ENCODE measurements at places on chromosomes 12 and 14.

GRCh38 chr12:108468196-108468968, 46.7 kb upstream of the FICD start:
- DNase-seq = no peak

- DNase-seq = no peak
Measured at GRCh38 chr14:73788701-73789551, 62.7 kb upstream of the PTGR2 start.

GRCh38 chr14:64930085-64930843, 12.3 kb downstream of the GPX2 start:
- DNase-seq = no peak

DNA sequence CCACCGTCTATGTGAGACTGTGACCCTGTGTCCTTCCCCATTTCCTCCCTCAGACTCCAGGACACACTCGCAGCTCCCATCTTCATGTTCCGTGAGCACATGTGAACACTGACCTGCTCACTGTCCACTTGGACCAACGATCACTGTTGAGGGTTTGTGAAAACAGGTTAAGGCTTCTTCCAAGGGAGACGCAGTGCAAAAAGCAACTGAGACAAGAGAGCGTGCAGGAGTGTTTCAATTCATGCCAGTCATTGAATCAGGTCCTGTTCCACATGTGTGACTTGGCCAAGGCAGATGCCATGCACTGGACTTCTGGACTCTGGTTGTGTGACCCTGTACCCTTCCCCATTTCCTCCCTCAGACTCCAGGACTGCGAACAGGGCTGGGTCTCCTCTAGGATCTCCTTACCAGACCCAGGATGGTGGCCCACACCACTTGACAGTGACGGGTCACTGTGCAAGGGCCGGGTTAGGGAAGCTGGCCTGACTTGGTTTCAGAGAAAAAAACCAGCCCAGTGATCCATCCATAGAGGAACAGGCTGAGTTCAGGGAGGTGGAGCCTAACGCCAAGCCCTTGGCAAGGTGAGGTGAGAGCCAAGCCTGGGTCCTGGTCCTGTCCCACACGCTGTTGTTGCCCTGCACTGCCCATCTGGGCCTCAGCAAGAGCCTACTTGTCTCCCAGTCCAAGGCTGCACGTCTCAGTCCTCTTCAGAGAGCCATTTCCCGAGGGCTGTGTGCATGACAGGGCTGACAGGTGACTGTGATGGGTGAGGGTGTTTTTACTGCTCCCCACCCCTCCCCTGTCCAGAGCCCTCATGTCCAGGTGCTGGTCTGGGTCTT, 5.7 kb upstream of the KRT5 start:
- peak; percentile 11 for DNase-seq

DNA sequence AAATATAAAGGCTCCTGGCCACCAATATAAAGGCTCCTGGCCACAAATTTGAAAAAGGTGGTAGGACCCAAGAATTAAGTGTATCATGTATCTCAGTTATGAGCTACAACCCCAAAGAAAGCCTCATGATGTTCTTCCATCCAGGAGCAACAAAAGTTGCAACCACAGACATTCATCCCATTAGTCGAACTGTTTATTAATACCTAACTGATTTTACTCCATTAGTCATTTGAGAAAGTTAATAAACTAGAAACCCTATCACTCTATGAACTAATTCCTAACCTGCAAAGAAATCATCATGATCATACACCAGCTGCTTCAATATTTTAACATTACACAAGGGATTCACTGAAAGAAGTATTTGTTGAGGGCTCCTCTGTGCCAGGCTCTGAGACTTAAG, 253.2 kb upstream of the GRIP1 start:
- DNase-seq = no peak

- DNase-seq = no peak
Measured at GRCh38 chr14:78090864-78091263, 79.3 kb upstream of the NRXN3 start.

- DNase-seq = no peak
Measured at GRCh38 chr14:50936882-50937281, 7.4 kb downstream of the PYGL start.

- peak; percentile 41 for DNase-seq
Measured at GRCh38 chr14:61671082-61671481, 24.2 kb upstream of the HIF1A start.

GRCh38 chr12:24212496-24212895, 263.0 kb upstream of the SOX5 start:
- DNase-seq = no peak

GRCh38 chr12:103247531-103247930, 248.2 kb downstream of the C12orf42 start:
- DNase-seq = no peak

- DNase-seq = peak; percentile 63
Measured at GRCh38 chr14:91078095-91078737, 17.8 kb upstream of the RPS6KA5 start.

- no peak for DNase-seq
Measured at GRCh38 chr12:105409279-105409678, 78.8 kb downstream of the C12orf75 start.

DNA sequence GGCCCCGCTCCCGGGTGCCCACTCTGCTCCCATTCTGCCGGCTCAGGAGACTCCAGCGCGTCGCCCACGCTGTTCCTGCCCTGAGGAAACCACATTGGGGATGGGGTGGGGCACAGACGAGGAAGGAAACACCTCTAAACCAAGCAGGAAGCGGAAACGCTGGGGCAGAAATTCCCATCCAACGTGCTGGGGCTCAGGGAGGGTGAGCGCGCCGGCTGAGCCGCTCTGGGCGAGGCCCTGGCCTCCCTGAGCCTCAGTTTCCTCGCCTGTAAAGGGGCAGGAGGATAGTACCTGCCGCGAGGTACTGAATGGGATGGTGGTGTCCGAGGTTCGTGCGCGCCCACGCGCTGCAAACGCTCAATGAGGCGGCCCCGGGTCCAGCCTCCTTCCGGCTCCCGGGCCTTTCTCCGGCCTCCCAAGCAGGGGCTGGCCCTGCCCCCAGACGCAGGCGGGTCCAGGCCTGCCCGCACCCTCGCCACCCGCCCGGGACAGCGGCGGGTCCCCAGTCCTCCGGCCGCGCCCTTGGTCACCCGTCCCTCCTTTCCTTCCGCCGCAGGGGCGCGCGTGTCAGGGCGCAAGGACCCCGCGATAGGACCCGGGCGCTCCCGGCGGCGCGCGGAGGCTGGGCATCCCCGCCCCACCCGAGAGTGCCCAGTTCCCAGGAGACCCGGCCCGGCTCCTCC, 673 bp downstream of the BEGAIN start:
- peak; percentile 67 for DNase-seq

- no peak for DNase-seq
Measured at GRCh38 chr12:19886065-19886464, 446.8 kb downstream of the AEBP2 start.

- no peak for DNase-seq
Measured at GRCh38 chr12:41856228-41856627, 288.4 kb downstream of the GXYLT1 start.

- DNase-seq = no peak
Measured at GRCh38 chr14:75446447-75446846, 18.6 kb downstream of the JDP2 start.

GRCh38 chr14:70821584-70822529, 12.5 kb upstream of the MAP3K9 start:
- DNase-seq = peak; percentile 55

GRCh38 chr12:106258226-106258625, 10.4 kb upstream of the CKAP4 start:
- no peak for DNase-seq

DNA sequence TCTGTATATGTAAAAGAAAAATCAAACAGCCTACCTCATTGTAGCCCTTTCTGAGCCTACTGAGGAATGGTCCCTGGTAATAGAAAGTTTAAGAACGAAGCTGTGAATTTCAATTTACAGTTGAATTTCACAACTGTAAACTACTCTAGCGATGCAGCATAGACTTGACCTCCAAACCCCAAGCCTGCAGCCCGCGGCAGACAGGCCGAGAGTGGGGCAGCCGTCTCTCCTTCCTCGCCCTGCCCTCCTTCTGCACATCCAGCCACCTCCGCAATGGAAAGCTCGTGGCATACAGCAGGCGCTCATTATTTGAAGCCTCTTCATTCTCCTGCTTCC, 15.3 kb downstream of the RNASE2 start:
- no peak for DNase-seq

DNA sequence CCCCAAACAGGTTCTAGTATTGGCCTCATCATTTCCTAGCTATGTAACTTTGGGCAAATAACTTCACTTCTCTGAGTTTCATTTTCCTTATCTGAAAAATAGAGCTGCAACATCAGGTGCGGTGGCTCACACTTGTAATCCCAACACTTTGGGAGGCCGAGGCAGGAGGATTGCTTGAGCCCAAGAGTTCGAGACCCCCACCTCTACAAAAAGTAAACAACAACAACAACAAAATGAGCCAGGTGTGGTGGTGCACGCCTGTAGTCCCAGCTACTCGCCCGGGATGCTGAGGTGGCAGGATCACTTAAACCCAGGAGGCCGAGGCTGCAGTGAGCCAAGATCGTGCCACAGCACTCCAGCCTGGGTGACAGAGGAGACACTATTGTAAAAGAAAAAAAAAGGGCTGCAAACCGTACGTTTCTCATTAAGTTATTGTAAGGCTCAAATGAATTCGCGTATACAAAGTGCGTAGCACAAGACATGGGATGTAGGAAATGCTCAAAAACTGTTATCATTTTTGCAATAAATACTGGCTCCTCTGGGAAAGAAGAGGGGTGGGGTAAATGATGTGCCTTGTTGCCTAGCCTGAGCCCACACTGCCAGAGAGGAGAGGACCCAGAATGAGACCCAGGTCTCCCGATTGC, 903 bp downstream of the C12orf76 start:
- DNase-seq = no peak

DNA sequence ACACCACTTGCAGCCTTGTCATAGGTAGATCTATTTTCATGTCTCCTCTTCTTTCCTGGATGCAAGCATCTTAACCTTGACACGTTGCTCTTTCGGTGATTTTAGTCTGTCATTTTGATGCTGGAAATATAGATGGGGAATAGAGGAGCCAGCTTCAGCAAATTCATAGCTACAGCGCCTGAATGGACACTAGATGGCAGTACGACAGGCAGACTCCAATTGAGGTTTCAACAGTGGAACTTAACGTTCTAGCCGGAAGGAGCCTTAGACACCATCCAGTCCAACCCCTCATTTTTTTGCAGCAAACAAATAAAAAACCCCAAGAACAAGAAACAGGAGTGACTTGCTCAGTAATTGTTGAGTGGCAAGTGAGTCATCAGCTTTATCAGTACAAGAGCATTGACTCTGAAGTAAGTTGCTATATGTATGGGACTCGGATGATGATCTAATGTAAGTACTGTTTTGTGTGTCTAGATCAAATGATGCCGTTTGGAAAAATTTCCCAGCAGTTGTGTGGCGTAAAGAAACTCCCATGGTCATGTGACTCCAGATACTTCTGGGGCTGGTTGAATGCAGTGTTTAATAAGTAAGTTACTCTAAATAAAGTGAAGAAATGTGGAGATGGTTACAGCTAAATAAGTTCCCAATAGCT, 9.0 kb downstream of the DMAC2L start:
- peak; percentile 50 for DNase-seq

DNA sequence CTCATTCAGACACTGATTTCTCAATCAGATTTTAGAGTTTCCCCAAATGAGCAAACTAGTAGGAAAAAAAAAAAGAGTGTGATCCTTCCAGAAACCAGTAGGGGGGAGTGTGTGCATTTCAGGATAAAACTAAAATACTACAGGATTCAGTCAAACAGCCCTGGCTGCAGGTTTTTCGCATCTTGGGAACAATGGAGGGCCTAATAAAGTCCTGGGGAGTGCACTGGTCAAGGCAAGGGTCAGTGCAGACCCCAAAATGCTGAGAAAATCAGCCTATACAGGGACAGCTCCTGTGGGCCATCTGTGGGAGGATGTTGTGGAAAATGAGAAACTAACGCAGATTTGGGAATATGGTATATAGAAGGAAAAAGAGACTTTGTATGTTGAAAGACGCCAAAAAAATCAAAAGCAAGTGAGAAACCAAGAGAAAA, 22.2 kb upstream of the ABCD4 start:
- DNase-seq = no peak

DNA sequence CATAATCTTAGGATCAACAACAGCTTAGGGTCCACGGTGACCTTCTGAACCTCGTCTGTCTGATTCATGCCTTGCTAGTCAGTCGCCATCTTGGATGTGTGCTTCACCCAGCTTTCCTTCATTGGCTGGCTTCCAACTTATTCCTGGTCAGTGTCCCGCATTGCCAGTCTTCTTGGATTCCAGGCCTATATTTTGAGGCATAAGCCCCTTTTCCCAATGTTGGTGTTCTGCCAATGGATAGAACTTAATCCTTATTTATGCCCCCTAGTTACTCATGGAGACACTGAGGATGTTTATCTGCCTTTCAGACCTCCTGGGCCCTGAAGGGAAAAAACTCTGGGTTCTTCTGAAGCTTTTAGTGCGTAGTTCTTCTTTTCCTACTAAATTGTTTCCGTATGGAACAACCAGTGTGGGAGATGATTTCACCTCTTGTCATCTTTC, 5.8 kb downstream of the JDP2 start:
- DNase-seq = no peak

DNA sequence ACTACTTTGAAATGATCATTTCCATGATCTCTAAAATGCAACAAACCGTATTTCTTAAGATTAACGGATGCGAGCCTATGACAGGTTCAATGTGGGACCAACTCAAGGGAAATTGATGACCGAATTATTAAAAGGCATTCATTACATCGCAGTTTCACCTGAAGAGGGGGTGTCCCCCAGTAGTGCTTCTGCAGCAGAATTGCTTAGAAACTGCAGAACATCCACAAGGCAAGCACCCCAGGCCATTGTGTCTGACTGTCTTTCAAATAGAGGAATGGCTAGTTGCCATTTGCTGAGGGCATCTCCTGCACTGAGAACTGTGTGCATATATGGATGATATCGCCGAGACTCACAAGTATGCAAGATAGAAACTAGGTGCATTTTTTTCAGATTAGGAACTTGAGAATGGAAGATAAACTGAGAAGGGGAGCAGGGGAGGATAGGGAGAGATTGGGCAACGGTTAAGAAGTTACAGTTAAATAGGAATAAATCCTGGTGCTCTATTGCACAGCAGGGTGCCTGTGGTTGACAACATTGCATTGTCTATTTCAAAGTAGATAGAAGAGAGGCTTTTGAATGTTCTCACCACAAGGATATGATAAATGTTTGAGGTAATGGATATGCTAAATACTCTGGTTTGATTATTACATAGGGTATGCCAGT, 234.3 kb upstream of the PLEKHG7 start:
- no peak for DNase-seq

DNA sequence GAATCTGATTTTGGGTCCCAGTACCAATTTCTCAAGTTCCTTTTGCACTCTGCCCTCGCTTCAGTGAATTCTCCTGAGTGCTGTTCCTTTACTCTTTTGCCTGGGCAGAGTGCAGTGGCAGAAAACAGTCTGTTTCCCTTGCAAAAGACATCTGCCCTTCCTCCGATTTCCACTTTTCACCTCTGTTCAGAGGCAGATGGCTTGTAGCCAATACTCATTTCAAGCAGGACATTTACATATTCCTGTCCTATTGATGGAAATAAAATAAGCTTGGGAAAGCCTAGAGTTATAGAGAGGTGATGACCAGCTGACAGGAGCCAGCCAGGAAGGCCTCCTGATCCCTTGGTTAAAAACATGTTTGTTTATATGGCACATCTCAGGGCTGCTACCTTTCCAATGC, 111.0 kb downstream of the SLC8A3 start:
- no peak for DNase-seq

- no peak for DNase-seq
Measured at GRCh38 chr12:126454581-126454980, 1389.3 kb downstream of the AACS start.
